GM03348 (cell line): ENCODE measurements at places on chromosomes 11 and 22.

DNA sequence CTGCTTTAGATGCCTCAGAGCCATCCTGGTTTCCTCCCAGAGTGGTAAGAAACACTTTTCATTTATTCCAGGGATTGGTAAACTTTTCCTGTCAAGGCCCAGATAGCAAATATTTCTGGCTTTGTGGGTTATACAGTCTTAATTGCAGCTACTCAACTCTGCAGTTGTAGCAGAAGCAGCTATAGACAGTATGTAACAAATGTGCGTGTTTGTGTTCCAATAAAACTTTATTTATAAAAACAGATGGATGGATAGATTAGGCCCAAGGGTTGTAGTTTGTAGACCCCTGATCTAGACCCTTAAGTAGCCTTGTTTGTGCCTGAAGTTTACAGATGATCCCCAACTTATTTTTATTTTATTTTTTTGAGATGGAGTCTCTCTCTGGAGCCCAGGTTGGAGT lies 17.9 kb downstream of the NNMT start:
- no peak for DNase-seq

GRCh38 chr22:24699876-24700275 lies 74.6 kb downstream of the PIWIL3 start:
- DNase-seq, result no peak

GRCh38 chr11:64196626-64197025 lies 9.9 kb upstream of the FERMT3 start:
- no peak for DNase-seq

GRCh38 chr22:39277142-39277607 lies 32.4 kb upstream of the PDGFB start:
- no peak for DNase-seq

DNA sequence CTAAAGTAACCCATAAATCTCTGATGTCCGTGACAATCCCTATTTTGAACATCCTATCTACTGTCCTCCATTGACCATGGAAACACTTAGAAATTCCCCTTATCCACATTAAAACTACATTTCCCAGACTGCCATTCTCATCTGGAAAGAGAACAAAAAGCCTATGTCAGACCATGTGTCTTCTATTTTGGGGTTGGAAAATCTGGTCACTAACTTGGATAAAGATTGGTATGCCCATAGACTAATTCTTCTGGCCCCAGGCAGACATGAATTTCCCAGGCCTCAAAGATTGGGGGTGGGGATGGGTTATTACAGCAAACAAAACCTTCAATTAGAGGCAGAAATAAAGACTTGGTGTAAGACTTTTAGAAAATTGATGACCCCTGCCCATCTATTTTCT lies 30.9 kb upstream of the CREB3L1 start:
- peak; percentile 39 for DNase-seq

DNA sequence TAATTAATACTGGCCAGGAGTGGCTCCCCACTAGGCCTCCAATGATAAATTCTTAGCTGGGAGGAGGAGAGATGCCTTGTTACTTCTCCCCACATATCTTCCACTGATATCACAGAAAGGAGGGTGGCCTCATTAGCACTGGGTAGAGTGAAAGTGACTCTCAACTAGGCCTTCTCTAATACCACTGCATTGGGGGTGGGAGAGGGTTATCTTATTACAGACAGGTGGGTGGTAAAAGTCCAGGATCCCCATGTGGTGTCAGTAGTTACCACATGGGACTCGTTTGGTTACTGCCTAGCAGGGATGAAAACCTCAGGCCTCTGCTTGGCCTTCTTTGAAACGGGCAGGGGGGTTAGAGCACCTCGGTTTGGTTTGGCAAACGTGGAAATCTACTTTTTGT lies 167.3 kb downstream of the UVRAG start:
- no peak for DNase-seq

- DNase-seq, result no peak
Measured at GRCh38 chr11:4466871-4467442, 15.5 kb upstream of the OR52K1 start.
